ENCODE measurements at places on chromosomes 5 and 9.

GRCh38 chr5:181198106-181198685 lies 6.8 kb downstream of the TRIM7 start:
- DNase-seq: no peak

DNA sequence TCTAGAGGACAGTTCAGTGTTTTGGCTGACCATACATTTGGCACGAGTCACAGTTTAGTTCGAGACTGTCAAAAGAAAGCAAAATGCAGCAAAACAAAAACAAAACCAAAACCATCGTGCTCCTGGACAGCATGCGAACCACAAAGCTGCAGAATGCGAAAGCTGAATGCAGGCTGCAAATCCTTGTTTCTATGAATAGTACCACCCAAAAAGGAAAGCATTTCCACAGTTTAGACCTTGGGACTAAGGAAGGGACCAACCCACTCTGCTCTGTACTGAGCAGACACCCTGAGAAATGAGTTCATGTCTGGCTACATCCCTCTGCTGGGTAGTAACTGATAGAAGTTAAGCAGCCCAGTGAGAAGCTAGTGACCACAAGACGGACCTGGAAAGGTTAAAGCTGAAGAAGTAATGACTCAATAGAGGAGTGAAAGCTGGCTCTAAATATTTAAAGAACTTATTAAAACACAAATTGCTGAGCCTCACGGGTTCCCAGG lies 3.9 kb downstream of the GCNT4 start:
- no peak for DNase-seq

GRCh38 chr9:116937361-116937760 lies 250.3 kb downstream of the TRIM32 start:
- DNase-seq: no peak

DNA sequence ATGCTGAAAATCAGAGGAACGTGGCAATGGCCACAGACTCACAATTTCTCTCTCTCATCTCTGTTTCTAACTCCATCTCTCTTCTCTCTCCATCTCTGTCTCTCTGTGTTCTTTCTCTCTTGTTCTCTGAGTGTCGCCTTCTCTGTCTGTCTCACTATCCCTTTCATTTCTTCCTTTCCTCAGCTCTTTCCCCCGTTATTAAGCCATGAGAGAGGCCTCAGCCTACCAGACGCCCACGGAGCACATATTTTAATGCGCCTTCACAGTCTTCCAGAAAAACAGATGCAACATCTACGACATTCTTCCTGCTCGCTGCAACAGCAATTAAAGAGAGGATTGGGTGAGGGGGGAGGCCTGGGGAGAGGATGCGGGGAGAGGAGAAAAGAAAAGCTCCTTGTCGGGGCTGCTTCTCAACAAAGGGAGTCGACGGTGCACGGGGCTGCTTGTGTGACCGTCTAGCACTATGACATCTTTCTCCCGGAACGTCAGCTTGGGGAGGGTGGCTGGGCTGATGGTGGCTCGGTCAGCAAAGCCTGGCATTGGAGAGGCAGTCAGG lies 37.7 kb upstream of the NEURL1B start:
- no peak for DNase-seq

- DNase-seq: no peak
Observed at GRCh38 chr9:92455217-92455616, 27.1 kb downstream of the ASPN start.

DNA sequence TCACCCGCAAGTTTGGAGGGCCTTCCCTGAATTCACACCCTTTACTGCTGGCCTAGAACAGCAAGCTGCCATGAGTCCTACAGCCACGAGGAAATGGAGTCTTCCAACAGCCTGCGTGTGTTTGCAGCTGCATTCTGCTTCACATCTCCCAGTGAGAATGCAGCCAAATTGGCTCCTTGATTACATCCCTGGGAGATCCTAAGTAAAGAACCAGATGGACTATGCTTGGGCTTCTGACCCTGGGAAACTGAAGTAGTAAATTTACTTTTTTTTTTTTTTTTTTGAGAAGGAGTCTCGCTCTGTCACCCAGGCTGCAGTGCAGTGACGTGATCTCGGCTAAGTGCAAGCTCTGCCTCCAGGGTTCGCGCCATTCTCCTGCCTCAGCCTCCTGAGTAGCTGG lies 617.0 kb upstream of the CDH18 start:
- DNase-seq: no peak

- DNase-seq: no peak
Observed at GRCh38 chr5:135993880-135994636, 34.7 kb upstream of the TGFBI start.

- no peak for DNase-seq
Observed at GRCh38 chr5:969408-969839, 39.2 kb upstream of the NKD2 start.

DNA sequence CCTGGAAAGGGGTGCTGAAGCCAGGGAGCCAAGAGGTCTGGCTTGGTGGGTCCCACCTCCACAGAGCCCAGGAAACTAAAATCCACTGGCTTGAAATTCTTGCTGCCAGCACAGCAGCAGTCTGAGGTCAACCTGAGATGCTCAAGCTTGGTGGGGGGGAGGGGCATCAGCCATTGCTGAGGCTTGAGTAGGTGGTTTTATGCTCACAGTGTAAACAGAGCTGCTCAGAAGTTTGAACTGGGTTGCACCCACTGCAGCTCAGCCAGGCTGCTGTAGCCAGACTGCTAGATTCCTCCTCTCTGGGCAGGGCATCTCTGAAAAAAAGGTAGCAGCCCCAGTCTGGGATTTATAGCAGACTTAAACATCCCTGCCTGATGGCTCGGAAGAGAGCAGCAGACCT lies 55.5 kb upstream of the FBXL17 start:
- no peak for DNase-seq

DNA sequence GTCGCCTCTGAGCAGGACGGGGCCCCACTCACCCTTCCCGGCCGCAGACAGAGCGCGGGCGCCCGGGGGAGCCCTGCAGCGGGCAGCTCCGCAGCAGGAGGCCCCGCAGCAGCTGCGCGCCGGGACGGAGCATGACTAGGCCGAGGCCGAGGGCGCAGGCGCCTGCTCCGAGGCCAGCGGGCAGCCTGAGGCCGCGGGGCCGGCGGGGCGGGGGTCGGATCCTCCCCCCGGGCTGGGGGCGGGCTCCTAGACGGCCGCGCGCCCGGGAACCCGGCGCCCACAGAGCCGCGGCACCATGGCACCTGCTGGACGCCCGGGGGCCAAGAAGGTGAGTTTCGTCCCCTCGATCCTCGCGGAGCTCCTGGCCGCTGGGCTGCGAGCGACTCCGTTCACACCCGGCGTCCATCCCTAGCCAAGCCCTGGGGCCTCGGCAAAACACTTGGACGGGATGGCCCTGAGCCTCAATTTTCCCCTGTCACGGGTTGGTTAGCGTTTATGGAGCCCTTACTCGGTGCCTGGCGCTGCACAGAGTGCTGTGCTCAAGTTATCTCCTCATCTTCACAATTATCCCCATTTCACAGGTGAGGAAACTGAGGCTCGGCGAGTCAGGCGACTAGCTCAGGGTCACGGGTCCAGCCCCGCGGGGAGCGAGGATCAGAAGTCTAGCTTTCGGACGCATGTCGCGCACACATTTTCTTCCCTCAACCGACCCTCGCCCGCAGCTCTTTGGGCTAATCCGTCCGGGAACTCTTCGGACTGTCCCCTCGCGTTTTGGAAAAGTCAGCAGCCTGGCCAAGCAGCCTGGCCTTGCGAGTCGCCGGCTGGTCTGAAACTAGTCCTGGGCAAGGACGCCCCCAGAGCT lies at the start of the genes BHMT2 and DMGDH:
BHMT2 (plus strand) TSS at position 280 of the 862 bp plus-strand sequence; CDS start at position 296, 16 bp downstream.
DMGDH (minus strand) TSS at position 187 of the 862 bp plus-strand sequence; CDS start at position 133, 54 bp downstream.
- DNase-seq: no peak

- no peak for DNase-seq
Observed at GRCh38 chr5:173981185-173981761, 7.7 kb upstream of the C5orf47 start.

DNA sequence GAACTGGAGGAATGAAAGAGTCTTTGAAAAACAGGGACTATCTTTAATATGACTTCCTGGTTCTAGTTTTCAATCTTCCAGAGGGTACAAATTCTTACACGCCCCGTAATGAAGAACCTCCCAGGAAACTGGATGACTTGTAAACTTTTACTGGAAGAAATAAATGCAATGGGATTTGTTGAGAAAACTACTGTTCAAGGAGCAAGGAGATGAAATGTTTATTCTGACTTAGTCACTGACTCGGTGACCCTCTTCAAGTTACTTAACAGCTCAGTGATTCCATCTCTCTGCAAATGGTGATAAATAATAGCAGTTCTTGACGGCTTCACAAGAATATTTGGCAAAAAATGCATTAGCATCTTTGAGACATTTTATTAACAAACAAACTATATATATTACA lies 858.6 kb downstream of the PTPRD start:
- DNase-seq: no peak
